ENCODE measurements at places on chromosomes 11 and 22. TPM values are rescaled to one million over a fixed set of nuclear protein-coding genes. Genes with fewer than 3 reads are reported as not detected.

- no peaks in the 10 kb centered on the region for H3K4me1 ChIP-seq
- no peak overlapping the region for H3K4me3 ChIP-seq
- no peak for DNase-seq
- no peak overlapping the region for H3K27ac ChIP-seq
- H3K36me3 ChIP-seq, result no peaks in the 10 kb centered on the region
Measured at GRCh38 chr11:1546077-1546535, 26.0 kb downstream of the DUSP8 start.

GRCh38 chr11:57370251-57370650 lies 10.7 kb downstream of the PRG3 start:
- no peaks in the 10 kb centered on the region for H3K4me1 ChIP-seq
- H3K4me3 ChIP-seq, result no peak overlapping the region
- H3K27me3 ChIP-seq, result no peaks in the 10 kb centered on the region
- DNase-seq, result no peak
- H3K36me3 ChIP-seq, result no peaks in the 10 kb centered on the region

DNA sequence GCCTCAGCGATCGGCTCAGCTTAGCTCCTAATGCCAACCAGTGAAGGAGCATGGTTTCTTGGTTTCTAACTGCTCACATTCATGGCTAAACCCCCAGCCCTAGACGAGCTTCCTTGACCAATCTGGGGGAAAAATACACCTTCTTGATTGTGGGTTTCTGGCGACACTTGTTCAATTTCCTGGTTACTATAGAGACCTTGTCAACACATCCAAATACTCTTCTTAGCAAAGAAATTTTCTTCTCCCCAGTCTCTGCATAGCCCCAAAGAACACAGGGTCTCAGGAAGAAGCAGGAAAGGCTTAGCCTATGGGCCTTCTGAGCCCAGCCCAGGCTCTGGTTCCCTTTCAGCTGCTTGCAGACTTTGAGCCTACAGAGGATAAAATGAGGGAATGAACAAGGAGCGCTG lies 88.5 kb upstream of the SYT13 start:
- no peaks in the 10 kb centered on the region for H3K36me3 ChIP-seq
- no peaks in the 10 kb centered on the region for H3K27me3 ChIP-seq
- no peak overlapping the region for H3K4me3 ChIP-seq
- DNase-seq, result no peak
- no peak overlapping the region for H3K27ac ChIP-seq
- H3K4me1 ChIP-seq, result no peaks in the 10 kb centered on the region

DNA sequence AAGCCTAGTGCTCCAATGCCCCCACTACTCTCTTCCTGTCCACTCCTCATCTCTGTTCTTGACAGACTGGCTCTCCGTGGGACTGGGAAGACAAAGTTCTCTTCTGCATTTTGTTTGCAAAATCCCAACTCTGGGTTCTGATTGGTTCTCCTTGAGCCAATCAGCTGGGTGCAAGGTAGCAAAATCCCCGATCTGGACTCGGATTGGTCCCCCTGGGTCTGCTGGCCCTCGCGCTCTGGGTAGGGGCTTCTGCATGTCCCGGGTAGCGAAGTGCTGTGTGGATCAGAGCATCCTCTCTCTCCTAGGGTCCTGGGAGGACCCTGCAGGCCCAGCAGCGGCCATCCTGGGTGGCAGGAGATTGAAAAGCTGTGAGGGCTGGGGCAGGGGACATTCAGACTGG lies 22.3 kb upstream of the A4GALT start:
- no peak overlapping the region for H3K27ac ChIP-seq
- H3K4me1 ChIP-seq, result no peaks in the 10 kb centered on the region
- no peaks in the 10 kb centered on the region for H3K36me3 ChIP-seq
- no peak for DNase-seq

- H3K4me3 ChIP-seq, result no peak overlapping the region
- DNase-seq, result no peak
- H3K4me1 ChIP-seq, result no peaks in the 10 kb centered on the region
- no peaks in the 10 kb centered on the region for H3K27me3 ChIP-seq
Measured at GRCh38 chr22:26345496-26345895, 83.6 kb upstream of the ASPHD2 start.

DNA sequence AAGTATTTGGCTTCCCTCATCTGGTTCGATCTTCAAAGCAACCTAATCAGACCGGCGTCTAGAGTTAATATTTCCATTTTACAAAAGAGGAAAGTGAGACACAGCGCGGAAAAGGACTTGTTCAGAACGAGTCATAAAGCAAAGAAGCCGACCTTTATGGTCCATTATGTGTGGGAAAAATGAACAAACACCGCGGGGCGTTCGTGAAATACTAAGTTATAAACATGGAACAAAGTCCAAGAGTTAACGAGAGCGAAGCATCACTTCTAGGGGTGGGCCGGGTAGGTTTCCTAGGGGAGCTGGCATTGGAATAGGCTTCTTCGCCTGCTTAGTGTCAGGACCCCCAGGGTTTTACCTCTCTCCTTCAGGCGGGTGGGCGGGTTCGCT lies 575 bp downstream of the DUSP18 start:
- peaks cover 2% of the 10 kb centered on the region for H3K36me3 ChIP-seq
- no peak for DNase-seq
- no peaks in the 10 kb centered on the region for H3K27me3 ChIP-seq
- H3K4me1 ChIP-seq, result no peaks in the 10 kb centered on the region
- peak overlapping the region; percentile 55 for H3K4me3 ChIP-seq

DNA sequence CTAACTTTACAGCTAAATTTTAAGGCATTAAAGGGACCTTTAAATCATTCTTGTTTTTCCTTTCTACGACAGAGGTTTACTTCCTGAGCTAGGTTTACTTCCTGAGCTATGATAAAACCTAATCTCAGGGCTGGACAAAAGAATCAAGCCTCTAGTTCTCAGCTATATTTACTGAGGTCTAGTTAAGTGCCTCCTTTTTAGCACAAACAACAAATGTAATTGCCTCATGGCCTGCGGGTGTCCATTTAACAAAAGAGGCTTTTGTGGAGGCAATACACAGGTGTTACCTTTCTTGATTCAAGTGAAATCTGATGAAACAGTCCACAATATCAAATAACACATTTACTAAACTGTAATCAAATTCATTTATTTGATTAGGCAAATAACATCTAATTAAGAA lies 67.3 kb downstream of the IMMP1L start:
- no peak for DNase-seq
- no peak overlapping the region for H3K4me3 ChIP-seq
- H3K36me3 ChIP-seq, result peaks cover under 1% of the 10 kb centered on the region

DNA sequence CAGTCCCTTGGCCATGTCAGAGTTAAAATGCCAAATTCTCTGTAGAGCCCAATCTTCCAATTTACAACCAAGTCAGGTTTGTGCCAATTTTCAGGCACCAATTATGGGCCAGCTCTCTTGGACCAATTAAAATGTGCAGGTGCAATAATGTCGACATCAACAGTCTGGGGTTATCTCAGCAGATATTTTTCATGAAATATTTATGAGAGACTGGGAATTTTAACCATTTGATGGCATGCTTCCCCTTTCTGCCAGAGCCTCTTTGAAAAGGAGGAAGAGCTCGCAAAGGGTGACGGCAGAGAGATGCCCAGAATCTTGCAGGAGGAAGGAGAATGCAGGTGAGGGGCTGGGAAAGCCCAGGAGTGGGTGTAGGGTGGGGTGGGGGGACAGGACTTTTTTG lies 100.8 kb upstream of the SYT13 start:
- no peaks in the 10 kb centered on the region for H3K27me3 ChIP-seq
- no peak overlapping the region for H3K27ac ChIP-seq
- peak; percentile 4 for DNase-seq

DNA sequence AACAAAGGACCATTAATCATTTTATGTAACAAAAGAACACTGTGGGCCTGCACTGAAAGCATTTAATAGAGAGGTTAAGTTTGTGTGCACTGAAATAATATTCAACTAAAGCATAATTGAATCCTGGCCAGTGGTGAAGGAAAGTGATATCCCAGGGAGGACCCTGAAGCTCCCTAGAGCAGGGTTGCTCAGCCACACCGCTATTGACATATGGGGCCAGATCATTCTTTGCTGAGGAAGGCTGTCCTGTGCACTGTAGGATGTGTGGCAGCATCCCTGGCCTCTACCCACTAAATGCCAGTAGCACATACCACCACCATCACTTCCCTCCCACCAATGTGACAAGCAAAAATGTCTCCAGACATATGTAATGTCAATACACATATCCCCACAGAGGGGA lies 166.1 kb upstream of the MTNR1B start:
- H3K27me3 ChIP-seq, result no peaks in the 10 kb centered on the region
- H3K4me3 ChIP-seq, result no peak overlapping the region
- no peak overlapping the region for H3K27ac ChIP-seq
- H3K4me1 ChIP-seq, result no peaks in the 10 kb centered on the region

- no peaks in the 10 kb centered on the region for H3K4me1 ChIP-seq
- H3K27ac ChIP-seq, result no peak overlapping the region
- DNase-seq, result no peak
- no peaks in the 10 kb centered on the region for H3K27me3 ChIP-seq
Measured at GRCh38 chr11:12715941-12716340, 41.7 kb downstream of the TEAD1 start.

GRCh38 chr11:15884777-15885540 lies 471.4 kb downstream of the SOX6 start:
- no peak for DNase-seq
- H3K36me3 ChIP-seq, result no peaks in the 10 kb centered on the region
- no peak overlapping the region for H3K4me3 ChIP-seq
- no peak overlapping the region for H3K27ac ChIP-seq

GRCh38 chr11:95512682-95513081 lies 276.9 kb downstream of the FAM76B start:
- H3K27me3 ChIP-seq, result no peaks in the 10 kb centered on the region
- H3K27ac ChIP-seq, result no peak overlapping the region
- no peak for DNase-seq
- H3K36me3 ChIP-seq, result no peaks in the 10 kb centered on the region

DNA sequence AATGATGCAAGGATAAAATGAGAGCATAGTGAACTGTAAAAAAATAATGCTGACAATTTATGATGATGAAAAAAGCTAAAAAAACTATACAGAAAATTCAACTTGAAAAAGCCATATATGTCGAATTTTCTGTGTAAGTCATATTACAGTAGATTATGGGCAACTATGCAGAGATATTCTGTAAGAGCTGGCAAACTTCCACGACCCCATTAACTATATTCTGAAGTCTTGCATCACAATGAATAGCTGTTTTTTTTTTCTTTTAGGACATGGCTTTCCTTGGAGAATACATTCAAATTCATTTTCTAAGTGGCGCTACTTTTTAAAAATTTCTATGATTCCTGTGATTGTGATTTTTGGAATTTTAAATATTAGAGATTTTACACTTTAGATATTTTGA lies 18.4 kb downstream of the PSMD13 start:
- no peak for DNase-seq
- H3K27me3 ChIP-seq, result no peaks in the 10 kb centered on the region
- H3K36me3 ChIP-seq, result peaks cover 4% of the 10 kb centered on the region

GRCh38 chr11:99160447-99160846 lies 139.7 kb downstream of the CNTN5 start:
- H3K4me3 ChIP-seq, result no peak overlapping the region
- no peak for DNase-seq
- no peaks in the 10 kb centered on the region for H3K27me3 ChIP-seq
- no peak overlapping the region for H3K27ac ChIP-seq
- H3K36me3 ChIP-seq, result no peaks in the 10 kb centered on the region

DNA sequence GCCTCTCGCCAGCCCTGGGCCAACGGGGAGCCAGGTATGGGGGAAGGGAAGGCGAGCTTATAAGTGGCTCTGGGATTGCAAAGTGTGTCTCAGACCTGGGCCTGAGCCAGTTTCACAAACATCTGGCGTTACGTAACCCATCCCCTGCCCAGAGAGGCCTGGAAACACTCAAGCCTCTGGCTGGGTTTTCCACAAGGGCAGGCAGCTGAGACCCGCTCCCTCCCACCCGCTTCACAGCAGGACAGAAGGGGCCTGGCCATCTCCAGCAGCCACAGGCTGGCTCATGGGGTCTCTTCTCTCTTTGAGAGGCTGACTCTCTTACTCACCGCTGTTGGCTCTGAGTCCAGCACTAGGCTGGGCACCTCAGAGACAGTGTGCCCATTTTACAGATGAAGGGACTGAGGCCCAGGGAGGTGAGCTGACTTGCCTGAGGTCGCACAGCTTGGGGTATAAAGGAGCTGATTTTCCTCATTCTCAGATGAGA lies 44.5 kb downstream of the TRIOBP start:
- H3K27ac ChIP-seq, result no peak overlapping the region
- DNase-seq, result peak; percentile 85
- no peaks in the 10 kb centered on the region for H3K4me1 ChIP-seq
- H3K4me3 ChIP-seq, result no peak overlapping the region
- no peaks in the 10 kb centered on the region for H3K36me3 ChIP-seq
- no peaks in the 10 kb centered on the region for H3K27me3 ChIP-seq

DNA sequence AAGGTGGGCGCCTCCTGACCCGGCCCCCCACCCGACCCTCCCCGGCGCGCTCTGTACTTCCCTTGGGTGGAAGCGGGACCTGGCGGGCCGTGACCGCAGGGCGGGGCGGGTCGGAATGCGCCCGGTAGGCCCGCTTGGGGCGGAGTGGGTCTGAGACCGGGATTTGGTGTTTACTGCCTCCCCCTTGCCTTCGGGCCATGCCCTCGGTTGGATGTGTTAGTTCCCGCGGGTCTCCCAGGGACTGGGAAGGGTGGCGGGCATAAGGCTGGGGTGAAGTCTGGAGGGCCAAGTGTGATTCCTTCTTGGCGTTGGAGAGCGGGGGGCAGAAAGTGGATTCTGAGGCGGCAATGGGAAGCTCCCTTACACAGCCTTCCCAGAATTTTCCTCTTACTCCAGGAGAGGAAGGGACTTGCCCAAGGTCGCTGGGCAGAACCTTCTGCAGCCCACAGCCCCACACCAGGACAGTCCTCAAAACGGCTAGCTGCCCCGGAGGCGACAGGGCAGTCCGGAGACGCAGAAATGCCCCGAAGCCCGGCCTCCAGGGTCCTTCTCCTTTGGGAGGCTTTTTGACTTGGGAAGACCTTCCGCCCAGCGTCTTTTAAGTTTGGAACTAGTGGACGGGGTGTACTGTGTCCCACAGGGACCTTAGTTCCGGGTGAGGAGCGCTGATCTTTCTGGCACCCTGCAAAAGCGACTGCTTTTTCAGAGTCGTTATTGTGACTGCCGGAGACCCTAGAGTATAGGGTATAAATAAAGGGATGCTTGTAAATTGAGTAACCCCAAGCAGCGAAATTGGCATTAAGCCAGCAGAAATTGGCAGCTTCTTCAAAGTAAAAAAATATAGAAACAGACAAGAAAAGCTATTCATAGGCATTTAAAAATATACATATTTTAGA lies 647 bp downstream of the SWAP70 start:
- H3K4me1 ChIP-seq, result no peaks in the 10 kb centered on the region
- no peaks in the 10 kb centered on the region for H3K36me3 ChIP-seq
- H3K27me3 ChIP-seq, result no peaks in the 10 kb centered on the region
- peak overlapping the region; percentile 92 for H3K4me3 ChIP-seq

DNA sequence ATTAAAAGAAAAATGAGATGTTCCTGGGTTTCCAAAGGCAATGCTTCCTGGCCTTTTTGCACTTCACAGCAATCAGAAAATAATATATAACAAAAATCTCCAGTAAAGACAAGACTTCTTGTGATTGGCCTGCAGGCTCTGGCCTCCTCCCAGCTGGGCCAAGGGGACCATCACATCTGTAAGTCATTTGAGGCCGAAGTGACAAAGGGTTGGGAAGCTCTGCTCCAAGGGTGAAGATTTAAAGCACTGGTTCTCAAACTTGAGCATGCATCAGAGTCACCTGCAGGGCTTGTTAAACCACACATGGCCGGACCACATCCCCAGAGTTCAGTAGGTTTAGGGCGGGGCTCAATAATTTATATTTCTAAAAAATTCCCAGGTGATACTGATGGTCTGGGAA lies 32.1 kb downstream of the ARFGAP2 start:
- DNase-seq, result no peak
- no peaks in the 10 kb centered on the region for H3K27me3 ChIP-seq
- H3K36me3 ChIP-seq, result no peaks in the 10 kb centered on the region
- H3K27ac ChIP-seq, result no peak overlapping the region

The BTG4 gene
- total RNA-seq, result not detected

The RAG2 gene
- not detected for total RNA-seq

The ADM gene
- 31.9 TPM for total RNA-seq

The SPON1 gene
- total RNA-seq, result 36.9 TPM

The PLA2G3 gene
- total RNA-seq, result not detected

The PACSIN3 gene
- 24.6 TPM for total RNA-seq

The RASL10A gene
- 3.5 TPM for total RNA-seq
